Vagina (tissue), 2 donors: ENCODE measurements at places on chromosomes 4 and X.

DNA sequence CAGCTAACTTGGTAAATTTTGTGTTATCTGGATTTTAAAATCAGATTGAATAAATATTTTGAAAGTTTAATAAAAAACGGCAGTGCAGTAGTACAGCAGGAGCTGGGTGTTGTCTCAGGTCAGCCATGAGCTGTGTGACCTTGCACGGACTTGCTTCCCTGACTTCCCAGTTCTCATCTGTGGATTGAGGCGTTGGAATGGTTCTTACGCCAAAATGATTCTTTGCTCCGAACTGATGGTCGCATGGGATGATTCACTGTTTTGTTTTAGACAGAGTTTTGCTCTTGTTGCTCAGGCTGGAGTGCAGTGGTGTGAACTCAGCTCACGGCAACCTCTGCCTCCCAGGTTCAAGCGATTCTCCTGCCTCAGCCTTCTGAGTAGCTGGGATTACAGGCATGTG lies 45.0 kb downstream of the RGS12 start:
- no peak for DNase-seq

GRCh38 chr4:187227907-187228704 lies 504.4 kb upstream of the FAT1 start:
- no peak for DNase-seq

GRCh38 chrX:147803948-147804347 lies 107.8 kb upstream of the FMR1 start:
- DNase-seq: no peak

- no peak for DNase-seq
These were observed 62.9 kb downstream of the LRP2BP start for GRCh38 chr4:185332575-185333464.

GRCh38 chr4:113288696-113289095 lies 239.2 kb downstream of the ANK2 start:
- no peak for DNase-seq

DNA sequence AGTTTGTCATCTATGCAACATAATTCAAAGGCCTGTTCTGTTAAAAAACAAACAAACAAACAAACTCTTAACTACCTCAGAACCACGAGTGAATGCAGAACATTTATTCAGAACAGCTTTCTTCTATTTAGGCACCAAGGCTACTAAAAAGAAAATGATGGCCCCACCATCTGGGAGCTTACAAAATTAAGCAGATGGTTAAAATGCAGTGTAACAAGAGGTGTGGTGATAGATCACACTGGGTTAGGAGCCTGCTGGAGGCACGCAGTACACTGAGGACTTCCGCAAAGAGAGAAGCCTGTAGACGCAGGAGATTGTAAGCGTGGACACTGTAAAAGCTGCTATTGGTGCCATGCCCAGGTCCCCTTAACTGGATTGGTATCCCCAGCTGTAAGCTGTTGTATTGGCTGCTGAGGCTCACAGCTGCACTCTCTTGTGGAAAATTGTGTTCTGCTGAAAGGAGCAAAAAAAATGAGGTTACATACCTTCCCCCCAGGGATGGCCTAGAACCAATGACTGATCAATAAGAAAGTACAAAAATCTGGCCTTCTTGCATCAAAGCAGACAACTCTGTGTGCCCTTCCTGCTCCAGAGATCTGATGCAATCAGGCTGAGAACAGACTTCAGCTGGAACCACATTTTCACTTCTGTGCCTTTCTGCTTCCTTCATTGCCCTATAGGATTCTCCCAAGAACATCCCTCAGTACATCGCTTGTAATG lies 60.0 kb downstream of the SHROOM3 start:
- DNase-seq: no peak

- no peak for DNase-seq
These were observed 35.5 kb downstream of the PLAC1 start for GRCh38 chrX:134622813-134623185.

- no peak for DNase-seq
These were observed 1.1 kb downstream of the GABRA2 start for GRCh38 chr4:46388857-46389256.

- DNase-seq: no peak
These were observed 374.1 kb upstream of the CXorf51B start for GRCh38 chrX:146435472-146435871.

GRCh38 chr4:183751106-183751505 lies 92.0 kb downstream of the TRAPPC11 start:
- DNase-seq: no peak

- no peak for DNase-seq
These were observed 103.3 kb upstream of the SLC4A4 start for GRCh38 chr4:71235311-71236201.

GRCh38 chr4:152162331-152162697 lies 373.6 kb downstream of the FBXW7 start:
- DNase-seq: no peak

DNA sequence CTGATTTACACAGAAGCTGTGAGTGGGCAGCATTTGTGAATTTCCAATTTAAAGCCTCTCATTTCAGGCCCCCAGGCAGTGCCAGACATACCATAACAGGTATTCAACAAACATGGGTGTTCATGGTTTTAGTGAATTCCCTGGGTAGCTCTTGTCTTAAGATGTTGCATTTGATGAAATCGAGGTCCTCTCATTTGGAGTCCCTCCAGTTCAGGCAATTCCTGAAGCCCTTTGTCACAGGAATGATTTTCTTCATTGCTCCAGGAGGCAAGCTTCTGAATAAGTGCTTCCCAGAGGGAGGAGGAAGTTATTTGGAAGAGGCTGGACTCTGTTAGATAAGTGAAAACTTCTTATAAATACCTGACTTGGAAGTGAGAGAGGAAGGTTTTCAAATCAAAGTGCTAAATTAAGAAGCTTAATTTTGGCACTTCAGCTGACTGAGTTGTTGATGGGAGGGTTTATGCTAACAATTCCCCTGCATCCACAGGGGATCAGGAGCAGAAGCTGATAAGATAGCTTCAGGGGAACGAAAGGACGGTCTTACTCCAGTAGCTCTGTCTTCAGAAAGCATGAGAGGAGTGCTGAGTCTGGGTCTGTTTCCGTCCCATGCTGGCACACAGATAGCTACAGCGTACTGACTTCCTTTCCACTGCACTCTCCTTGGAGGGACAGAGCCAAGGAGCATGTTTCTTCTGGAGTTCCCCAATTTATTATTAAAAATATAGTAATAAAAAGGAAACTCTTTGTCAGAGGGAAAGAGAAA lies 543.1 kb downstream of the GBA3 start:
- no peak for DNase-seq

DNA sequence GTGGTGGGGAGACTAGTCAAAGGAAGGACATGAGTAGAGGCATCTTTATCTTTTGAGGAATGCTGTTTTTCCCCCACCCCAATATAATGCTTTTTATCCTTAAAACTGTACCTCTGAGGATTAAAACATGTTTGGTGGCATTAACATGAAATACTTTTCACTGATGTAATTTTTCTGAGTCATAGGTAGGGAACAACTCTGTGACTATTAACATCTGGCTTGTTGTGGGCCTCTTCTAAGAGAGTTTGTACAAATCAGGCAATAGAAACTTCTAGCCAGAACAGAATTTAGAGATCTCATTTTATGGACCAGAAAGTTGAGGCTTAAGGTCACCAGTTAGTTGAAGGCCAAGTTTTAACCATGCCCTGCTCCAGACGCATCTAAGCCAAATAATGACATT lies 207.6 kb downstream of the SOX3 start:
- no peak for DNase-seq

GRCh38 chr4:104905546-104905945 lies 241.1 kb upstream of the TET2 start:
- no peak for DNase-seq

GRCh38 chr4:156970501-156971164 lies 966 bp downstream of the PDGFC start:
- DNase-seq: no peak

- DNase-seq: no peak
These were observed 26.8 kb upstream of the TMEM184C start for GRCh38 chr4:147590249-147590920.

- no peak for DNase-seq
These were observed 67.9 kb upstream of the STK26 start for GRCh38 chrX:131955099-131955777.

DNA sequence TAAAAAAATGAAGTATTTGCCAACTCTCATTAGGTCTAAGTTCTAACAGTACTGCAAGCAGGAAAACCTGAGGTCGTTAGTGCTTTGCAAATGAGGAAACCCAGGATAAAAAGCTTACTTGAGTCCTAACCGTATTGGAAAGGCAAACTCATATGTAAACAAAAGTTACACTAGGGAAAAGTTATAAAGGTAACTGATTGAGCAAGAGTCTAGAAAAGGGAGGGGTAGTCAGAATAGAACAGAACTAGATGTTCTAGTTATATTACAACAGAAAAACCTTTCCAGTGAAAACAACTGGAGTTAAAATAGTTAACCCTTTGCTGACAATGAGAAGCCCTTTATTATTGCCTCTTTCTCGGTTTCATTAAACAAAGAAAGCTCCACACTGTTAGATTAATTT lies 66.4 kb upstream of the MAOA start:
- no peak for DNase-seq

- DNase-seq: no peak
These were observed 2.1 kb upstream of the IL9R start for GRCh38 chrX:155995321-155995875.

- no peak for DNase-seq
These were observed 732.6 kb upstream of the LCORL start for GRCh38 chr4:18754180-18754579.

DNA sequence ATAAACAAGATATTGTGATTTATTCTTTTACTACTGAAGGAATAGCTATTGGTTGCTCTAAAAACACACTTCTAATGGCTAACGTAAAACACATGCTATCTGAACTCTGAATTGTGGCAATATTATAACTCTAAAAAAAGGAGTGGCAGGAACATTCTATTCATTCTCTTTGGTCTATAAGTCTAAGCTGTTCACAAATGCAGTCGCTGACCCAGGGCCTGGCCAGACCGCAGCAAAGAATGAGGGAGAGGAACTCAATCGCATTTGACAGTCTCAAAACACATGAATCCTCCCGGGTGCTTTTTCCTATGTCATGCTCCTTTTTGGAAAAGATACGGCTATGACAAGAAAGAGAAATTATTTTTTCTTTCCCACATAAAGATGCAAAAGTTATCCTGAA lies 651.6 kb upstream of the PITX2 start:
- no peak for DNase-seq

GRCh38 chr4:98958065-98958464 lies 29.1 kb upstream of the EIF4E start:
- DNase-seq: no peak

DNA sequence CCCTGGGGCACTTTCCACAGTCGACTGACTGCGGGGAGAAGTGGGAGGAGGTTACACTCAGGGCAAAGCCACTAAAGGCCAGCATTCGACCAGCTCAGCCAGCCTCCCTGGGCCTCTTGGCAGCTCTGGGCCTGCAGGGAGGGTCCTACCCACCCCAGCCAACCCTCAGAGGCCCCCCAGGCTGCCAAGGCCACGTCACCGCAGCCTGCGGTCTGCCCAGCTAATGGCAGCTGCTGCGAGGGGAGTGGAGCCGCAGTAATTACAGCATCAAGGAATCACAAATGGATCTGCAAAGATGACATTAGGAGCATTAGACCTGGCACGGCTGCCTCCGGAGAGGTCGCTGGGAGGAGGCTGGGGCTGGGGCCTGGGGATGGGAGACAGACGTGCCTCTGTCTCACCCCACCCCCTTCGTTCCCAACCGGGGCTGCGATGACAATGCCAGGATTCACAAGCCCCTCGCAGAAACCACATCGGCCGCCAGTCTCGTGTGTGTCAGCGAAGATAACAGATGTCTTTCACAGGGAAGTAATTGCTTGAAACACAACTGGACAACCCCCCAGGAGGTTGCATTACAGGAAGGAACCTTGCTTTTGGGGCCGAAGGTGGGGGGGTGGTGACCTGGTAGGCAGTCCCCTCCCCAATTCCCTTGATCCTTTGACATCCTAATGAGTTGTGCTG lies 367.6 kb downstream of the BCOR start:
- no peak for DNase-seq

DNA sequence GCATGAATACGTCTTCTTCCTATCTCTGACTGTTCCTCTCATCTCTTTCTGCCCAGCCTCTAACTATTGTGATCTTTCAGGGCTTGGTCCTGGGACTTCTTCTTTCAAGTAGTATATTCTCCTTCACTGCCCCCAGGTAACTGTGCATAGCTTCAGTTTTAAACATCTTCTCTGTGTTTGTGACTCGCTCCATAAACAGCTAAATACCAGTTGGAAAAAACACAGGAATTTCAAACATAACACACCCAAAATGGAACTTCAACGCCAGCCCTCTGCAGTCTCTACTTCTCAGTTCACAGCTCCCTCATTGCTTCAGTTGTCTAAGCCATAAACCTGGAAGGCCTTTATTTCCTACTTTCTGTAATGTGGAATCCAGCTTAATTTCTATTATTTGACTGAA lies 16.6 kb downstream of the TRIML2 start:
- no peak for DNase-seq

GRCh38 chrX:21725496-21725895 lies 32.4 kb downstream of the SMPX start:
- DNase-seq: no peak

- DNase-seq: no peak
These were observed 84.8 kb upstream of the PLAC1 start for GRCh38 chrX:134743091-134743490.

DNA sequence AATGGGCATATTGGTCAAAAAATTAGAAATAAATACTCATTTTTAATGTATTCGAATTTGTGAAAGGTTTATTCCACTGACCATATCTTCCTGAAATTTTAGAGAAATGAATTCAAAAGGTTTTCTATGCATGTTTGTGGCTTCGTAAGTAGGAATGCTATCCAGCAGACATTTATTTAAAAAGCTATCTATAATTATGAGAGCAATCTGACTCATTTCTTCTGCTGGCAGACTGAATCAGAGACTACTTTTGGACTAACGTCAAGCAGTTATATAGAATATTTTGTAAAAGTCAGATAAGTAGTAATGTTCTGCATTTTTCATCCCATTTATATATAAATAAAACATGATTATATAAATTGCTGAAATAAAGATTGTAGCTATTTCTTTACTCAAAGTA lies 125.0 kb downstream of the SPCS3 start:
- DNase-seq: no peak

DNA sequence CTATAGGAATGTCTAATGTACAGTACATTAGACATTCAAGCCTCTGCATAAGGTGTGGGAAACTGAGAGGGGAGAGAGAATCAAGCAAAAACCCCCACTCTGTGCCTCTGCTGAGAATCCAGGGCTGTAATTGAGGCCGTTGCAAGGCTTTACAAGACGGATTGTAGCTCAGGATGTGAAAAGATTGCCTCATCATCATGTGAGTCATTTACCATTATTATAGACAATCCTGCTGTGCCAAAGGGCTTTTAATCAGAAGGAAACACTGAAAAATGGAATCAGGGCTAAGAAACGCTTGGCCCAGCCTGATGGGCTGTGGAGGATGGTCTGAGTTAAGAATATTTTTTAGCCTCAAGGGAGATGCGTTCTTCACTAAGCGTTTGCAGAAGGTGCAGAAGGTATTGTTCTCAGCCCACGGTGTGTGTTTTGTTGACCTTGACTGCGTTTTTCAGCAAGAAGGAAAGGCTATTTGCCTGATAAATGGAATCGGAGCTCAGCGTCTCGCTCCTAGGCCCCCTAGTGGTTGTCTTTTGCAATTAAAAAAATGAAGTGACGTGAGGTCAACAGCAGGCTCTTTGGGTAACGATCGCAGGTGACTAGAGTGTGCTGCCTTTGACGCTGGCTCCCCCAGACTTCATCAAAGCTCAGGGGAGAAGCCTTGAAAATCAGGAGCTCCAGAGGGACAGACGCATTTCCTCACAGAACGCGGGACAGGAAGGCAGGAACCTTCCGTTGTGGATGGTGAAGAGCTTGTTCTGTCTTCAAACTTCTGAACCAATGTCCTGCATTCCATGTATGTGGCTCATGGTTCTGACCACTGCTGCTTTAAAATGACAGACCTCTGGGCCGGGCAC lies 18.1 kb upstream of the CHRNA9 start:
- DNase-seq: no peak
